Left colon (tissue), 2 donors: ENCODE measurements at places on chromosomes 6 and 20. TPM values are rescaled to one million over a fixed set of nuclear protein-coding genes. Genes with fewer than 3 reads are reported as not detected.

The MMP24OS gene
- 109 TPM for total RNA-seq

The TRIM40 gene
- 13.2 TPM for total RNA-seq

The CLVS2 gene
- 0.06 TPM for total RNA-seq

GRCh38 chr20:61161726-61162390, 90.2 kb upstream of the CDH4 start:
- no peak for DNase-seq

- DNase-seq, result no peak
These were observed 263.0 kb downstream of the SMOC2 start for GRCh38 chr6:168703990-168704389.

- peak; percentile 61 for DNase-seq
These were observed 533 bp downstream of the ZFAND3 start for GRCh38 chr6:37819802-37820717.

- DNase-seq, result no peak
These were observed 50.4 kb upstream of the MPC1 start for GRCh38 chr6:166433096-166433495.

DNA sequence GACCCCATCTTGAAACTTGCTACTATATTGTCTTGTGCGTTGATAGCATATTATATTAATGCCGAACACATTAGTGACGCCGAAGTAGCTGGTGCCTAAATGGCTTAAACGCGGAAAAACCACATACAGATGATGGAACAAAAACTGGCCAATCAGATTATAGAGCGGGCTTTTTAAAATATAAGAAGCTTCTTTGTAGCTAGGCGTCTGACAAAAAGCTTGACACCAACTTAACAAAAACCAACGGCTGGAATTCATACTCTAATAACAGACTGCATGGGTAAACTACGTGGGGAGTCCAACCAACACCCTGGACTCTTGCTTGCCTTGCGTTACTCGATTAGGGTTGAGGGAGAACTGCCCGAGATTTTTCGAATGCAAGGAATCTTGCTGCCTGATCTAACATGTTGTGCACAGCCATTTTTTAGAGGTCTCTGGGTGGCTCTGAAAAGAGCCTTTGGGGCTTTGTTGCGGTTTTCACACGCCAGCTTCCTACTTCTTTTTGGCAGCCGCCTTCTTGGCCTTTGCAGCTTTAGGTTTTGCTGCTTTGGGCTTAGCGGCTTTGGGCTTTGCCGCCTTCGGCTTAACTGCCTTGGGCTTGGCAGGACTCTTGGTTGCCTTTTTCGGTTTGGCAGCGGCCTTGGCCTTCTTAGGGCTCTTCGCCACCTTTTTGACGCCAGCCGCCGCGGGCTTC, 45.7 kb downstream of the OR2B2 start:
- no peak for DNase-seq
